ENCODE measurements at places on chromosomes 2 and 18. TPM values are rescaled to one million over a fixed set of nuclear protein-coding genes. Genes with fewer than 3 reads are reported as not detected.

DNA sequence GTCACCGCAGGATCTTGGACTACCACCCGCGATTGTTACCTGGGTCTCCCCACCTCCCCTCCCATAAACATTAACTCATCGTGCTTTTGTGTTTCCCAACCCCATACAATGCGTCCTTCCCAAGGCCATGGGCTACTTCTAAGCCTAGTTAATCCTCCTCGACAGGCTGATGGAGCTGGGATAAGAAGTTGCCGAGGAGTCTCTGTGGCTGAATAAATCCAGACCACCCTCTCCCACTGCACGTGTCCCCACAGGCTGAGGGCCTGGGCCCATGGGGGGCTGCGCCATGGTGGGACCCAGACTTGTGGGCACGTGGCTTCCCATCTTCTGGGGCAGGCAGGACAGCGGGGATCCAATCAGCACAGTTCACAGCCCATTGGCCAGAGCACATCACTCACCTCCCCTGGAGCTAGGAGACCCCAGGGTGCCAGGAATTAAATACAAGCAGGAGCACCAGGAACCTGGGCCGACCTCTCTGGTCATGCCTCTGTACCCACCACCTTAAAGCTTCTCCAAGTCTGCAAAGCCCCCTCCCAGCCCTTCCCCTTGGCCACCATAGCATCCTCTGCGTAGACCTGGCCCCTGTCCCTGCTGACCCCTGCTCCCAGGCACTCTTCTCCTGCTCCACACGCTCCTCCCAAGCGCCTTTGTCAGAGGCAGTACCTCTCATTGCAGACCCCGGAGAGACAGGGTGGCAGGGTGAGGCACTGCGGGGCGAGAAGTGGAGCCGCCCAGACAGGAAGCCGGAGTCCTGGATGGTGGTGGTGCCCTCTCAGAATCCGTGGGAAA is 51.0 kb upstream of the ID2 start:
- DNase-seq: no peak

- no peak for DNase-seq
Measured at GRCh38 chr18:23718731-23719130, 29.5 kb downstream of the LAMA3 start.

MAP3K19 gene
- total RNA-seq: not detected

GRCh38 chr2:97911206-97911921 is 84.4 kb downstream of the TMEM131 start:
- DNase-seq: no peak

CASP8 gene
- 255 TPM for total RNA-seq

- DNase-seq: no peak
Measured at GRCh38 chr2:133673305-133673905, 105.1 kb upstream of the NCKAP5 start.

GRCh38 chr2:95043300-95044093 is 18.0 kb downstream of the MAL start:
- DNase-seq: no peak

DNA sequence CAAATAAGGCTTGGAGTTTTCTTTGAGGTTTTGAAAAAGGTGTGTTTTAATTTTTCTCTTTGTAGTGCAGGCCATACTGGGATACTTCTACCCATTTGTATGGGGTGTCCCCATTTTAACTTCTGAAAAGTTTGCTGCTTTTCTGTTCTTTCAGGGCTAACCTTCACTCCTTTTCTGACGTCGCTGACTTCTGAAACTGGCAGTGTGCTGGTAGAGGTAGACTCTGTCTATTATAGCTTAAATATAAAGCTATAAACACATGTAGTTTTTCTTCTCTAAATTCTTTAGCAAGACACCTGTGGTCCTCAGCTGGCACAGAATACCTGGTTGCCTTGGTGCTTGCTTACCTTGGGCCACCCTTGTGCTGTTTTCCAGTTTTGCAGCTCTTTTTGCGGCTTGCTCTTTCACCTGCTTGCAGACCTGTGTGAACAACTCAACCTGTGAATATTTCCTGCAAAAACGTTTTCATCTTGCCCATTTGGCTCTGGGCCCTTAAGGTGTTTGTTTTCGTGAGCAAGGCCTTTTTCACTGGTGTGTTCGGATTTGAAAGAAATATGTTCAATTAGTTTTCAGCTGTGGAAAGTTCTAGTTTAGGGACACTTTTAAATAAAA is 42.2 kb downstream of the PHLPP1 start:
- no peak for DNase-seq

- no peak for DNase-seq
Measured at GRCh38 chr2:189138800-189139199, 40.8 kb downstream of the COL5A2 start.

GRCh38 chr2:168490946-168491605 is 35.0 kb downstream of the CERS6 start:
- no peak for DNase-seq

GRCh38 chr18:41753826-41754225 is 201.2 kb upstream of the PIK3C3 start:
- no peak for DNase-seq

POTEJ gene
- not detected for total RNA-seq

TTC32 gene
- total RNA-seq: 40.0 TPM

DNA sequence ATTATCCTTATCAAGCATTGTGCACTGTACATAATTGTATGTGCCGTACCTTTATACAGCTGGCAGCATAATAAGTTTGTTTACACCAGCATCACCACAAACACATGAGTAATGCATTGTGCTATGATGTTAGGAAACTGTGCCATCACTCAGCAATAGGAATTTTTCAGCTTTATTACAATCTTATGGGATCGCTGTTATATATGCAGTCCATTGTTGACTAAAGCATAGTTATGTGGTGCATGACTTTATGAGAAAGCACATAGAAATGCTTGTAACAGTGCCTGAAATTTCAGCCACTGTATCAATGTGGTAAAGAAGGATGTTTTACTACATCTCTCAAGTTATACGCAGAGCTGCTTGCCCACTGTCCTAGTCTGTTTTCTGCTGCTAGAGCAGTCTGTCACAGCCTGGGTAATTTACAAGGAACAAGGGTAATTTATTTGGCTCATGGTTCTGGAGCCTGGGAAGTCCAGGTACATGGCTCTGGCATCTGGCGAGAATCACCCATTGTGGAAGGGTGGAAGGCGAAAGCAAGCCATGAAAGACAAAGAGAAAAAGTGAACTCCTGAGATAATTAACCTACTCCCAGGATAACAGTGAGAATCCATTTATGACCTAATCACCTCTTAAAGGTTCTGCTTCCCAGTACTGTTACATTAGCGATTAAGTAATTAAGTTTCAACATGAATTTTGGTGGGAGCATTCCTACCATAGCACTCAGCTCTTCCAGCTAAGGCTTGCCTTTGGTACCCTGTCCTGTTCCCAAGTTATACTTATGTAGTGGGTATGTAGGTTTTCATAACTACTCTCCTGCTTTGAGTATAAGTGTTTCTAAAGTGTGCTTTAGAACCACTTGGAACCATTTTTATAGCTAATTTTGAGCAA is 4.6 kb downstream of the MAP3K20 start:
- DNase-seq: no peak

GRCh38 chr18:35227254-35227653 is 13.6 kb upstream of the ZNF397 start:
- DNase-seq: no peak

DNA sequence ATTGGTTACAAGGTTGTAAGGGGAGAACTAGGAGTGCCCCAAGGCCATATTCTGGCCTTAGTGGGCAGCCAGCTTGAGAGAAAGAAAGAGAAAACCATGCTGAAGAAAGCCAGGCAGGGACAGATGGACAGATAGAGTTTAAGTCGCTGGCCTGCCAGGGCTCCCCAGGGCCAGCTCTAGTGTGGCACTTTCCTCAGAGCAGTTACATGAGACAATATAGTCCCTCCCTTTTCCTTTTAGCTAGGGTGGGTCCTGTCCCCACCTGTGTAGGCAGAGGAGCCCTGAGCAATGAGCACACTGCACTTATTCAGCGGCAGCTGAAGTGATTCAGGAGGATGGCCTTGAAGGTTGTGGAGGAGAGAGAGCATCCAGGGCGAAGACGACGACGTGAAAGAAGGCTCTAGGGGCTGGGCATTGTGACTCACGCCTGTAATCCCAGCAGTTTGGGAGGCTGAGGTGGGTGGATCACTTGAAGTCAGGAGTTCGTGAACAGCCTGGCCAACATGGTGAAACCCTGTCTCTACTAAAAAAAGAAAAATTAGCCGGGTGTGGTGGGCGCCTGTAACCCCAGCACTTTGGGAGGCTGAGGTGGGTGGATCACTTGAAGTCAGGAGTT is 152.0 kb upstream of the SLC1A4 start:
- DNase-seq: no peak

DNA sequence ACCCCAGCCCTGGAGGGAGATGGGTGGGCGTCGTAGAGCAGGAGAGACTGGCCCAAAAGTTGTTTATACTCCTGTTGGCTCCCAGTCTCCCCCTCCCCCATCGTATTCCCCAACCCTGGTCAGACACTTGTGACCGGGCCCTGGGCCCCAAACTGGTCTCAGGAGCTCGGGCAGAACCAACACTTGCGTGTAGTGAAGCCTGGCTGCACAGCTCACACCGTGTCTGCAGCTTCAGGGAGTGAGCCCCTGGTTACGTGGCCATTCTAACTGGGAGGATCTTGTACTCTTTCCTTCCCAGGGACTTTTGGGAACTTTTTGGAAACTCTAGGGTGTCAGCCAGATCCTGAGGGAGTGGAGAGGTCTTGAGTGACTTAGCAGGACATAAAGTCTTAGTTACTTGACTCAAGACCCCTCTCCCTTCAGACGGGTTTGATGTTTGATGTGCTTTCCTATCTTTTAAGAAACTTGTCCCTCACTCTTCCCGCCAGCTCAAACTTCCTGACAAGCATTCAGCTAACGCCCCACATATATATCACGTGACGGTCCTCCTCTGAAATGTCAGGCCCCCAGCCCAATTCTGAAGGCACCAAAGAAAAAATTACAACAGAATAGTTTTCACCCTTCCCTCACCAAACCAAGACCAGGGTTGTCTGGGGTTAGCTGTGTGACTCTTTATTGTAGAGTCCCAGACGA is 2.3 kb downstream of the PKDCC start:
- DNase-seq: no peak
